ENCODE measurements at places on chromosomes 1 and 21. TPM values are rescaled to one million over a fixed set of nuclear protein-coding genes. Genes with fewer than 3 reads are reported as not detected.

The RIPPLY3 gene
- total RNA-seq = not detected

The ARPC5 gene
- 156 TPM for total RNA-seq

The AK5 gene
- 38.3 TPM for total RNA-seq

The PSRC1 gene
- 5.4 TPM for total RNA-seq

DNA sequence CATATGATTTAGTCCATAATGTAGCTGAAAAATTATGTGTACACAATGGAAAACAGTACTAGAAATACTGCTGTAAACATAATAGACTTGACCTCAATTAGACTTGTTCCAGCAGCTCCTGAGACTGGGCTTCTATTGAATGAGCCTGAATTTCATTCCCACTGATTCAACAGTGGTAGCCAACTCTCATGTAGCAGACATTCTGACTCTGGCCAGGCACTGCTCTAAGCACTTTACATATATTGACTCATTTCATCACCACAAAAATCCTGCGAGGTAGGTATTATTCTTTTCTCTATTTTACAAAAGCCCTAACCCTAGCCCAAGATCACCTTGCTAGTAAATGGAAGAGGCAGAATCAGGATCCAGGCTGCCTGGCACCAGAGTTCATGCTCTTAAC is 12.8 kb upstream of the CTSS start:
- DNase-seq = peak; percentile 62

DNA sequence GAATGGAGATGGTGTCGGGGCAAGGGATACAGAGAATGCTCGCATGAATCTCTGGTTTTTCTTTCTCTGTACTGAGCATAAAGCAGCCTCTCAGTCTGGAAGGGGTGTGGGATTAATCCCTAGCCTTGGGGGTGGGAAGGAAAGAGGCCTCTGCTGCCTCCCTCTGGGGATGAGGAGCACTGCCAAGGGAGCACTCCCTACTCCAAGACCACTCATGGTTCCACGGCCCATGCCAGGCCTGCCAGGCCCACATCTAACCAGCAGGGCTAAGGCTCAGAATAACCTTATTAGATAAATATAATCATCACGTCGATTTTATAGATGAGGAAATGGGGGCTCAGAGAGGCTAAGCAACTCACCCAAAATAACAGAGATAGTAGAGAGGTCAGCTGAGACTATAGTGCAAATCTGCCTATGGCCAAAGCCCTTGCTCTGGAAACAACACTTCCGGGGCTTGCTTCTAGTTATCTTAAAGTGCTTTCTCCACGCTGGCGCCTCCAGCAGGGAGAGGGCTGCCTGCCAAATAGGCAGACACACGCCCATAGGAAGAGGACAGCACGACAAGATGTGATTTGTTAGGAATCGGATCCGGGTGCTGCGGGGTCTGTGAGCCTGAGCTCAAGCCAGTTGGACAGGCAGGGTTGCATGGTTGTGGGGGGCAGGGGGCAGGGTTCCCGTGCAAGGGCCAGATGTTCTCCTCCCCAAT is 522 bp downstream of the TEX35 start:
- DNase-seq = peak; percentile 57

DNA sequence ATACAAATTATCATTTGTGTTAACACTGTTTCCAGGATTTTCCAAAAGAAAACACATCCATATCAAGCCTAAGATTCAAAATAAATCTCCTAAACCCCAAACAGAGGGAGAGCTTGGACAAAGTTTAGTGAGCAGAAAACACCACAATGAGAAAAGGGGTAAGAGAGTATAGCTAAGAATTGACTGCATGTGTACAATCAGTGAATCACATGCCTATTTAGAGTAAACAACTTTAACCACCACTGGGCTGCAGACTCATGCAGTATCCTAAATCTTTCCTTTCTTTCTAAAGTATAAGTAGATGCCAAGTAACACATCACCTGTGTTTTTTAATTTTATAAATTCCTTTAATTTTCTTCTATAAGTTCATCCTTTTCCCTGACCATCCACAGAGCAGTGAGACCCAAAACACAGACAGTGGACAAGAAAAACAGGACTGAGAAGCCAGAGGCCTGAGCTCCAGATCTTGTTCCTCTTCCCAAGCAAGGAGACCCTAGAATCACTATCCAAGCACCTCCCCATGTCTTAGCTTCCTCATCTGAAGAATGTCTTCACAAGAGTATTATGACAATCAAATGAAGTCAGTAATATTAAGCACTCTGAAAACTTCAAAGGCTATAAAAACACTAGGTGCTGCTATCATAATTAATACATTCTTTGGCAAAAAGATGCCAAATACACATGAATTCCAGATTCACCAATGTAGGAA is 93.1 kb downstream of the VAV3 start:
- no peak for DNase-seq

DNA sequence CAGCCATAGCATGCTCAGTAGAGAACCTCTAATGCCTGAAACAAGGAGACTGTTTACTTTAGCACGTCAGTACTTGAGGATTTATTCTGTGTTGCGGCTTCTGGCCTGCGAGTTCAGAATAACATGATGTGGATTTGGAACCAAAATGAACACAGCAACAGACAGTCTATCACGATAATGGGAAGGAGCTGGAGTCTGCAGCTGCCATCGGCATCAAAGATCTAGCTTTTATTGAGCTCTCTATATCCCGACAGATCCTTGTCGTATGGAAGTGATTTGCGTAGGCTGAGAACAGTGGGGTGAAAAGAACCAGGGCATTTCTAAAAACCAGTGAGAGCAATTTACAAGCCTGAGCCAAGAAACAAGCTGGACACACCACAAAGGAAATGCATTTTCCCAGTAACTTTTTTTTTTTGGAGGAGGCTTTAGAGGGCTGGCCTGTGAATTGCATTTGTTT is 294.2 kb downstream of the KIF26B start:
- peak; percentile 72 for DNase-seq

DNA sequence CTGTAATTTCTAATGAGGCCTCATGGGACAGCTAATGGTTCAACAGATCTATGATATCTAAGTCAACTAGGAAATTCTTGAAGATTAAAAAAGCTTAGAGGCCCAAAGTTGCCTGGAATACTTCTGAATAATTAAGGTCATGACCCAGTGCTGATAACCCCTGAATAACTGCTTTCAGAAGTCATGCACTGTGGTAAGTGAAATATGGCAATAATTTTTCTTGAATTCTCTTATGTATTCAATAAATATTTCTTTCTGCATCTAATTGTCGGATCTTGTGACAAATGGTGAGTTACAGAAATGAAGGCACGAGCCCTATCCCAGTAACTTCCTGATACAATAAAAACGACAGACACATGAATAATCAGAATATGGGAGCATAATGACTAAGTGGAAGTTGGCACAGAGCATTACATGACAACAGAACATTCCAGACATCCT is 219.3 kb upstream of the GREM2 start:
- DNase-seq = peak; percentile 85

- no peak for DNase-seq
These were observed 258.1 kb downstream of the HHAT start for GRCh38 chr1:210586771-210587170.

DNA sequence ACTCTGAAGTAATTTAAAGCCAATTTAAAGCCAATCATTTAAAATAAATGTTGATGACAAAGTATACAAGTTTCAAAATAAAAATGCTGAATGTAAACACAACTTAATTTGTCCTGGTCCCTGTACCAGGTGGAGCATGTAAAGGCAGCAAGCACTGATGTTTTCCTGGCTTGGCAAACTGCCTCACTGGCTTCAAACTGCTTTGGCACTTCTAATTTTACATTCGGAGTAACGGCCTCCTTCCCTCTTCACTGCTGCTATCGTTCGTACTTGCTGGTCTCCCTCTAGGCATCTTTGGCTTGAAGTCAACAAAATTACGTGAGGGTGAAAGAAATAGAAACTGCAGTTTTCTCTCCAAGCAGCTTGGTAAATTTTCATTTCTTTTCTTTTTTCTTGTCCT is 287.9 kb downstream of the LTN1 start:
- no peak for DNase-seq

GRCh38 chr1:201324306-201324705 is 41.0 kb downstream of the PKP1 start:
- no peak for DNase-seq

GRCh38 chr21:42969193-42969600 is 5.2 kb upstream of the PKNOX1 start:
- DNase-seq = no peak

- no peak for DNase-seq
These were observed 29.4 kb downstream of the HMGB4 start for GRCh38 chr1:33893147-33893830.

DNA sequence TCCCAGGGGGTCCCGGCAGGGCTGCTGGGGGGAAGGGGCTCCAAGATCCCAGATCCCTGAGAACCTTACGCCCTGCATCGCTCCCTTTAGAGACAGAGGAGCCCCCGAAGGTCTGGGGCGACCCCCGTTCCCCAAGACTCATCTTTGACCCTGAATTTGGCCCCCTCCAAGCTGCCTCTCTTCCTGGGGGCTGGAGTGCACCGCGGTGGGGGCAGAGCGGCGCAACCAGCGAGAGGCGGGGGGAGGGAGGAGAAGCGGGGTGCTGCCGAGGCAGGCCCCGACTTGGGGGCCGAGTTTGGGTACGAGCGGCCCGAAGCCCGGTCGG is 5.4 kb upstream of the PLEKHG5 start:
- DNase-seq = no peak

Measured in osteoblast (primary cell).